ENCODE measurements at places on chromosomes 3 and 15.
A peak's percentile ranks its signal among the peaks of the same experiment; 100 is the strongest.

- DNase-seq, result no peak
These were observed 236.5 kb downstream of the IL20RB start for GRCh38 chr3:137194301-137194700.

DNA sequence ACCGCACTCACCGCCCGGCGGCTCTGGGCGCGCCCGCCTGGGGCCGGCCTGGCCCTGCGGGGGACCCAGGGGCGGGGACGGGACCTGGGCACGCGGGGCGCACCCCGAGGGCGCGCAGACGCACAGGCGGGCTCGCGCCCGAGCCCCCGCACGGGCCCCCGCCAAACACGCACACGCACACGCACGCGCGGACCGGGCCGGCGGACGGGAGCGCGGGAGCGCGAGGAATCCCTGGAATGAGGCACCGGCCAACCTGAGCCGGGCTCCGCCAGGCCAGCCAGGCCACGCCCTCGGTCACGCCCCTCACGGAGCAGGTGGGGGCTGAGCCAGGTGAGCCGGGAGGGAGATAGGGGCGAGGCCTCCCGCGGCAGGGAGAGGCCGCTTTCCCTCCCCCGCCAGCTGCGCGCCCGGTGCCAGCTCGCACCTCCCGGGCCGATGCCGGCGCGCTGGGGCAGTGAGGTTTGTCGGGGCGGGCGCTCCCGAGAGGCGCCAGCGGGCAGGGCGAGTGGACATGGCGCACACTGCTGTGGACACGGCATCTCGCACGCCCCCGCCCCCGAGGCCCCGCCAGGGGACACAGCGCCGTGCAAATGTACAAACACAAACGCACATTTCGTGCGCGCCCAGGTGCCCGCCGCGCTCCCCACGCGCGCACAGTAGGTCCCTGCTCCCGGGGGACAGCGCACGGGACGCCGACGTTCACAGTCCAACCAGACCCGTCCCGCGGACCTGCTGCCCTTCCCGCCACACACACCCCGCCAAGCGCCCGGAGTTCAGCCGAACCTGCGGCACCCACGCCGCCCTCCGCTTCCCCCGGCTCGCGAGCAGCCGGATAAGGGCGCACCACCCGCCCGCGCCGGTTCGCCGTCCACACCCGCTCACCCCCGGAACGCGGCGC lies 75.9 kb upstream of the VGLL4 start:
- peak; percentile 57 for DNase-seq

- no peak for DNase-seq
These were observed 32.3 kb upstream of the CYP11A1 start for GRCh38 chr15:74399511-74400312.

- DNase-seq, result no peak
These were observed 73.3 kb downstream of the USP13 start for GRCh38 chr3:179726075-179726699.

DNA sequence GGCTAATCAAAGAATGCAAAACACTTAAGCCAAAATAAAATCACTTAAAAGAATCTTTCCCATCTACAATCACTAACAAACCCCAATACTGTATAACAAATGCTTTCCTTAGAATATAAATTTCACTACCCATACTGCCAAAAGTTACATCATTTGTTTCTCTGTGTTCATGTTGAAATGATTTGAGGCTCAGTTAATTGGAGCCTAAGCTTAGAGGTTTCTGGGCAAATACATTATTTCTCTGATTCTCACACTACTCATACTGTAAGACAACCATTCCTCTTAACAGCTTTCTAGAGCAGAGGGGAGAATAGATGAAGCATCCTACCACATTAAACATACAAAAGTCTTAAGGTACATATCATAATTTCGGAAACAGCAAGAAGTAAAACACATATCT lies 2.1 kb downstream of the RIOX2 start:
- no peak for DNase-seq

DNA sequence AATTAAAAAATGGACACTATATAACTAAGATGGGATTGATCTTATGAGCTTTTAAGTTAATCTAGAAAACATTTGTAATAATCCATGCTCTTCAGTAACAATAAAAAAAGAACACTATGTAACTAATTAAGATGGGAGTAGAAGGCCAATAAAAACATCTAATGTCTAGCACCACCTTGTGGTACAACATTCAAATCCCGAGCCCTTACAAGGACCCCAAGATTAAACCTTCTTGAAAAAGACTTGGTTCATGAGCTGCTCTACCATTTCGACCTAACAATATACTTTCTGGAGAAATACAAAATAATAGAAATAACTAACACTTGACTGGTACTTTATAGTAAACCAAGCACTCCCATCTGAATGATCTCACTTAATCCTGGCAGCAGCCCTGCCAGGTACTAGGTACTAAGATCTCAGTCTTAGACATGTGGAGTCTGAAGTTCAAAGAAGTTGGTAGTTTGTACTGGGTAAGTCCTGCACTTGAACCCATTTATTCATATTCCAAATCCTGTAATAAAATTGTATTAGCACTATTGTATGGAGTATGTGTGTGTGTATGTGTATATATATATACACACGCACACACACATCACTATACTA lies 21.8 kb downstream of the METTL6 start:
- no peak for DNase-seq

DNA sequence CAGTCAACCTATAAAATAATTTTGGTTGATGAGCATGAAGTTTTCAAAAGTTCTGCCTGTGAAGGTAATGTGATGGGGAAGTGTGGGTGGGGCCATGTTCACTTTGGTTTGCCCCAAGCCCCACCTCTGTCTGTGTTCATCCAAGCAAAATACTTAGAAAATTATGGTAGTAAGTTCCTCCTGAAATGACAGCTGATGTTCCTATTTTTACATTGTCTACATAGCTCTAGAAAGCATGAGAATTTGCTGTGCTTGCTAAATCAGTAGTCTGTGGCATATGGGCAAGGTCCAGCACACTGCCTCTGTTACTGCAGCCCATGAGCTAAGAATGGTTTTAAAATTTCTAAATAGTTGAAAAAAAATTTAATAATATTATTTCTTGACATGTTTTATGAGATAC lies 21.9 kb upstream of the CP start:
- DNase-seq, result no peak

Measured in stimulated activated CD4-positive, alpha-beta T cell treated with anti-CD3 and anti-CD28 coated beads, Interleukin-4, amount 100 ng/mL, for 48 hours (primary cell).